ENCODE measurements at places on chromosomes 4 and X.

DNA sequence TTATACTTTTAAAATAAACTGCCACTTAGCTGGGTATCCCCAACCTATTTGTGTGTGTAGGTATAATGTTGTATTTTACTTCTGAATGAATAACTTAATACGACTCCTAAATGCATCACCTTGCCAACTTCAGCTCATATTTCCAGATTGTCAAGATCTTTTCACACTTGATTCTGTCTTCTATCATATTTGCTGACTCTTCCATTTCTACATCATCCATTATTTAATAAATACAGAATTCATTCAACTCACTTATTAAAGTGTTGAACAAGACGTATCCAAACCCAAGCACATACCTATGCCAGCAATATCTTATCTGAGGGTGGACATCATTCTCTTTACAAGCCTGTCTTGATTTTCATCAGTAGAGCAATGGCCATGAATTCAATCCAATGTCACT is 91.2 kb upstream of the FAM47C start:
- no peak for DNase-seq

- no peak for DNase-seq
These were observed 48.1 kb downstream of the LUZP4 start for GRCh38 chrX:115337491-115338144.

- no peak for DNase-seq
These were observed 405.6 kb downstream of the SPRY1 start for GRCh38 chr4:123802082-123802645.

GRCh38 chr4:155005395-155006090 is 202.9 kb upstream of the NPY2R start:
- DNase-seq: no peak

DNA sequence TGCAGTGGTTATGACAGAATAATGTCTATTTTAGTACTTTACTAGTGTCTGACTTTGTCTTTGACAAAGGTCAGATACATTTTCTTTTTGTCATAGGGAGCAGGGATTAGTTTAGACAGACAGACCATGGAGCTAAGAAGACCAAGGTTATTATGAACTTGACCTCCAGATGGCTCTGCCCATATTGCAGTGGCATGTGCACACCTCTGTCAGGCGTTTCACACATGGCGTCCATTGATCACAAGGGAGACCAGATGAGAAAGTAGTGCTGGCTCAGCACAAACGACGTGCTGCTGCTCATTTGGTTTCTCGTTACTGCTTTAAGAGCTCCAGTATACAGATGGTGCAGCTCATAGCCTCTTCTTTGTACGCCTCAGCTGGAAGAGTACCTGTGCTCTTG is 56.3 kb upstream of the HPSE start:
- no peak for DNase-seq

DNA sequence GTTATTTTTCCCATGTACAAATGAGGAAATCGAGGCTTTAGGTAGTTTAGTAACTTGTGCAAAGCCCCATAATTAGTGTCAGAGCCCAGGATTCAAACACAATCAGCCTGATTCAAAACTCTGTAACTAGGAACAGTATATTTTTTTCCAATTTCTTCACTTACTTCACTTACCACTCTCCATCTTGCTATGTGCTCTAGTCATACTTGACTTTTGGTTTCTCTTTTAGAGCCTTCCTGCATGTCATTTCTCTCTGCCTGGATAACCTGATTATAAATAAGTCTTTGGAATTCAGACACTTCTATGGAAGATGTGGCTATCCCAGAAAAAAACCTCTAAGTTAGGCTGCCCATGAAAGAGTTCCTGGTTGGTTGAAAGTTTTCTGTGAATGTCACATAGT is 22.2 kb downstream of the SATL1 start:
- no peak for DNase-seq

DNA sequence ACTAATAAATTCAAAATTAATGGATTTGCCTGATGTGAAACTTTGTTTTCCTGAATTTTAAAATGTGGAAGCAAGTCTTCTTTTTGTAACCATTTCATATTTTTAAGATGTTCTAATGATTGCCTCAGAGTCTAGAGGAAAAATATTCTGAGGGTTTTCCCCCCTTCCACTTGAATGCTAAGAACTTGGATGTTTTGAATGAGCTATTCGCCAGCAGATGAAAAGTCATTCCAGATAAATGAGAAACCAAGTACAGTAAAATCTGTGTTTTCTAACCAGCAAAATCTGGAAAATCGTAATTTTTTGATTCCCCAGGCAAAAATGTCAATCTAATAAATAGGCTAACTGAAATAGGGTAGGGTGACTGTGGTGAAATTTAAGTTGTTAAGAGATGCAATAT is 45.6 kb downstream of the SLIT2 start:
- DNase-seq: no peak

DNA sequence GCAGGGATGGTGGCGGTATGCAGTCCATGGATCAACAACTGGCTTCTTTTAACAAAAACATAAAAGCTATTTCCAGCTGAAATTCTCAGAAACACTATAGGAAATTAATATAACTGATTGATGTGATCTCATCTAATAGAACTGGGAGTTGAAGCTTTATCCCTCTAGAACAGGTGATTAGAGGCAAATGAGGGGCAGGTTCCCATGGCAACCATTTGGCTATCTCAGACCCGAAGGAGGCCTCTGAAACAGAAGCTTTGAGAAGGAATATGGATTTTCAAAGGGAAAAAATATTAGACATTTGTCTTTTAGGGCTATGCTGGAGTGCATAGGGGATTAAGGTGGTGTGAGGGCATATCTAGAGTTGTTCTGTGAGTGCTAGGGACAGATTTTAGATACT is 50.0 kb downstream of the IGSF1 start:
- no peak for DNase-seq

DNA sequence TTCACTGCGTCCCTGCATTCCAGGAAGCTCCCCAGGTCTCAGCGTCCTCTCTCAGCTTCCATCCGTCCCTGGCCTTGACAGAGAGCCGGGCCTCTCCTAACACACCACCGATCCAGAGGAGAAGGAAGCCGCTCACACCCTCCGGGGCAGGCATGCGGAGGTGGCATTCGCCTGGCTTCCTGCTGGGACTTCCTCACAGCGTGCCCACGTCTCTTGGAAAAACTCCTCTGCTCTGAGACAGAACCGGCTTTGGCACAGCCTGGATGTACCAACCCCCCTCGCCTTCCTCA is 3.2 kb downstream of the CTAG2 start:
- DNase-seq: no peak

- DNase-seq: no peak
These were observed 42.3 kb upstream of the SLC7A3 start for GRCh38 chrX:70973221-70973620.

DNA sequence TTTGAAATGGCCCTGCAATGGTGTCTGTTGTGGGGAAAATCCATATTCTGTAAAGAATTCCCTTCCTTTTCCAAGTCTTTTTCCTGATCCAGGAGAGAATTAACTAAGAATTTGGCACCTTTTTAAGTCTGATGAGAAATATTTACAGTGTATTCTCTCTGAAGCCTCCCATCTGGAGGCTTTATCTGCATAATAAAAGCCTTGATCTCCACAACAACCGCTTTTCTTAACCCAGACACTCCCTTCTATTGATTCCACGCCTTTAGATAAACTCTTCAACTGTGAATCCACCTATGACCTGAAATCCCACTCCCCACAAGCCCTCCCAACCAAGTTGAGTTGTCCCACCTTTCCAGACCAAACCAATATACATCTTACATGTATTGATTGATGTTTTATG is 43.1 kb upstream of the TMPRSS11E start:
- DNase-seq: no peak

DNA sequence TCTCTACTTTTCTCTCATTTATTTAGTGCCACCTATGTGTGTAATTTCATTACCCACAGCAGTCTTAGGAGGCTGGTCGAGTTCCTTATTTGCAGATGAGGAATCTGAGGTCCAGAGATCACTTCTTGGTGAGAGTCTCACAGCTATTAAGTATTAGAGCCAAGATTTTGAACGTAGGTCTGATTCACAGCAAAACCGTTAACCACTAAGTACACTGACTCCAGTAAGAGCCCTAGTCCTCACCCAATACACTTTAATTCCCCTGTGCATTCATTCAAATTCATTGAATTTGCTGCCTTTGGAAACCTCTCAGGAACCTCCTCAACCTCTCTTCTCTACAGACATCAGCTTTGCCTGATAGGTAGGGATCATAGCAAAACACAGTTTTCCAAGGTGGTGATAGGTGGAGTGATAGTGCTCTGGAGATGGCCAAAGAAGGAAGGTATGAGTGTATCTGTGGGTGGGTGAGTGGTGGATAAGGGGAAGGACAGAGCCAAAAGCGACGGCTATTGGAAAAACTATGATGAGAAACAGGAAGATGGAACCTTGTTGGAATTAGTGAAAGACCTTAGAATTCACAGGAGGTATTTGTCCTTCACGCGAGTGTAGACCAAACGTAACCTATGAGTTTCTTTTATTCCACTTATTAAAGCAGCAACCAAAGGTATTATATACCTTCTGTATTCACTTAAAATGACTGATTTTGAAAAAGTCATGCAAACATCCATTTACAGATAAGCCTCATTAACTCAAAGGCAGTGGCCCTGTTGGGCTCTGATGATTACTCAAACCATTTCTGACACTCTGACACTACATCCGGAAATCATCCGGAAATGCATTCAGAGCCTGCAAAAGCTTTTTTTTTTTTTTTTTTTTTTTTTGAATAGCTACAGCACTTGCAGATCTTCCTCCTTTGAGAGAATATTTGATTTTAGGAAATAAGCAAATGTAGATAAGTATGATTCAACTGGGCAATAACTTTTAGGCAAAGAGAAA is 6.3 kb downstream of the FMR1 start:
- peak; percentile 25 for DNase-seq

DNA sequence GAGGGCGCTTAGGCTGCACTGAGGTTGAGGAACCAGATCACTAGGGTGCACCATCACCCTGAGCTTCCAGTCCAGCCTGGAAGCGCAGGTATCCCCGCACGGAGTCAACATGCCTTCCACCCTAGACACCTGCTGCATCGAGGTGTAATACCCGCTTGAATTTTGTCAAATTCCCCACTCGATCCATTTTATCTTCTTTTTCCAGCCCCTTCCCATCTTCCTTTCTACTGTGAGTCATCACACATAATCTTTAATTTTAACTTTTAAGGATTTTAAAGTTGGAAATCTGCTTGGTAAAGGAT is 821 bp downstream of the PLK4 start:
- DNase-seq: no peak

- no peak for DNase-seq
These were observed 116.9 kb upstream of the GABRA2 start for GRCh38 chr4:46506876-46507275.

- no peak for DNase-seq
These were observed 88.1 kb downstream of the TSPAN5 start for GRCh38 chr4:98570151-98570797.

GRCh38 chr4:115780835-115781234 is 667.4 kb upstream of the NDST4 start:
- DNase-seq: no peak

DNA sequence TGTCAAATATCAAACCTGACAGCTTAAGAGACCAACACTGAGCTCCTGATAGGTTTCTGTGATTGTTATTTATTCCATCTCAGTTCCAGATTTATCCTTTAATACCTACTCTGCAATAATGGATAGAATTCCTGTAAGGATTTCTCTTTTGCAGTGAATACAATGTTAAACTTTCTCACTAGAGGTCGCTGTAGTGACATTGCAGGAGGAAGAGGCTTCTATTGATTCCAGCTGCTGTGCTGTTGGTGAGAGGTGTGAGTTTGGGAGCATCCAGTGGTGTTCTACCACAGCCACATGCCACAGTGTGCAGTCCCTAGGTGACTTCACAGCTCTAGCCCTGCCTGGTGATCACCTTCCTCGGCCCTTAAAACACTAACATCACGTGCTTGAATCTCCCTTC is 34.6 kb upstream of the DCAF8L2 start:
- DNase-seq: no peak

- no peak for DNase-seq
These were observed 394.6 kb downstream of the SPOCK3 start for GRCh38 chr4:166839615-166840251.

- DNase-seq: no peak
These were observed 2.0 kb downstream of the SPON2 start for GRCh38 chr4:1170156-1170975.

GRCh38 chr4:53646795-53647194 is 55.5 kb upstream of the LNX1 start:
- no peak for DNase-seq

GRCh38 chrX:49177338-49177833 is 5.7 kb downstream of the PLP2 start:
- peak; percentile 49 for DNase-seq

- peak; percentile 45 for DNase-seq
These were observed 21.0 kb downstream of the S100G start for GRCh38 chrX:16671005-16671404.

DNA sequence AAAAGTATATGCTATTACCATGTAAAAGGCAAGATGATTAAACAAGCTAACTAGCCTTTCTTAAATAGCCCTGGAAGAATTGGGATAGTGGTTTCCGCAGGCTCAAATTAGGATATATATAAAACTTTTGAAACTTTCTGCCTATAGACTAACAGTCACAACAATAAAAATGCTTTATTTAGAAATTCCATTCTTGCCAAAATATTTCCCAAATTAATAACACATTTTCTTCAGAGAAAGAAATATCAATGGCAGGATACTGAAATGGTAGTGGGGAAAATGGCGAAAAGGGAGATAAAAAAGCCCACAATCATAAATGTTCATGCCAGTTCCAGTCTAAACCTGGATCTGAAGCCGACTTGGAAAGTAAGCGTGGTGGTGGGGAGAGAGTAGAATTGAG is 56.0 kb downstream of the MAD2L1 start:
- DNase-seq: no peak

DNA sequence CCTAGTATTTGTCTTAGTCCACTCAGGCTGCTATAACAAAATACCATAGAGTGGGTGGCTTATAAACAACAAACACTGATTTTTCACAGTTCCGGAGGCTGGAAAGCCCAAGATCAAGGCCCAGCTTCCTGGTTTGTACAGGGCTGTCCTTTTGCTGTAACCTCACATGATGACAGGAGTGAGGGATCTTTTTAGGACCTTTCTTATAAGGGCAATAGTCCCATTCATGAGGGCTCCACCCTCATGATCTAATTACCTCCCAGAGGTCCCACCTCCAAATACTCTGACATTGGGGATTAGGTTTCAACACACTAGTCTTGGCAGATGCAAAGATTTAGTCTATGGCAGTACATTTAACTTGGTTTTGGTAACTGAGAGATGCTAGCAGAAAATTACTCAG is 20.9 kb downstream of the GPAT3 start:
- DNase-seq: no peak

GRCh38 chr4:7960790-7961655 is 21.4 kb upstream of the AFAP1 start:
- no peak for DNase-seq

DNA sequence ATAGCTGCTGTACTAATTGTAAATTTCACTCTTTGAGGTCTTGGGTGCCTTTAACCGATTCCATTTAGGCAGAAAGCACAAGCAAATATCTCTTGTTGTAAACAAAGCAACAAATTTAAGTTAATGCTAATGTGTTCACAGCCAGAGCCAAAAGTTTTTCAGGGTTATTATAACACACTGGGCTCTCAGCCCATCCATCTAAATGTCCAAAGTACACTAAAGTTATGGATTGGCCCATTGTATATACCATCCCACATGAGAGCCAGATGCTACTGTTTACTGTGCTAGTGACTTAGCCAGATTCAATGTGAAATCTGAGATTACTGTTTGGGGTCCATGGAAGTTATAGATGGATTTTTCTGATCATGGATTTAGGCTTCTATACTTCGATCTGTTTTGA is 186.7 kb downstream of the LARP7 start:
- no peak for DNase-seq

GRCh38 chr4:106816496-106816895 is 219.6 kb downstream of the DKK2 start:
- no peak for DNase-seq

GRCh38 chr4:6471307-6472007 is 957 bp downstream of the PPP2R2C start:
- DNase-seq: no peak

GRCh38 chr4:8794491-8794890 is 77.1 kb downstream of the HMX1 start:
- DNase-seq: no peak

All from CD4-positive, alpha-beta T cell treated with Interleukin-6 for 4 hours (primary cell).